Muscle of arm (tissue), 14 donors: ENCODE measurements at places on chromosomes 12 and 14. TPM values are rescaled to one million over a fixed set of nuclear protein-coding genes. Genes with fewer than 3 reads are reported as not detected.
A peak's percentile ranks its signal among the peaks of the same experiment; 100 is the strongest.

GRCh38 chr12:124216966-124217365, 77.9 kb upstream of the RFLNA start:
- no peak for DNase-seq

DNA sequence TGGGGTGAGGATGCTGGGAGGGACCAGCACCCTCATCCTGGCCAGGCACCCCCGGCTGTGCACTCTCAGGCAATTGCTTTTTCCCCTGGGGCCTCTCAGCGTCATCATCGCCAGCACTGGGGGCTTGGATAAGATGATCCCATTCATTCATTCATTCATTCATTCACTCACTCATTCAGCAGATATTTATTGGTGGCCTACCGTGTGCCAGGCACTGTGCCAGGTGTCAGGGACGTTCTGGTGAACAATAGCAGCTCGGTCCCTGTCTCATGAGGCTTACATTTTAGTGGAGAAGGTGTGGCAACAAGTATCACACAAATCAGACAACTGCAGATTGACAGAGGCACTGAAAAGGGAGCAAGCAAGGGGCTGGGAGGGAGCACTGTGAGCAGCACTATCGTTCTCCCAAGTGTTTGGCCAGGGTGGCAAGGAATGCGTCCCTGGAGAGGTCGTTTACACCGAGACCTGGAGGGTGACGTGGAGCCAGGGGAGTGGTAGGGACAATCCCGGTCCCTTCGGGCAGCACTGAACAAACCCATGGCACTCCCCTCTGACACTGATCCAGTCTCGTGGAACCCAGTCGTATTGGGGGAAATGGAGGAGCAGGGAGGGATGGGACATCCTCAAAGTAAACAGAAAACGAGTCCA, 124.1 kb downstream of the PAPOLA start:
- DNase-seq = no peak

DNA sequence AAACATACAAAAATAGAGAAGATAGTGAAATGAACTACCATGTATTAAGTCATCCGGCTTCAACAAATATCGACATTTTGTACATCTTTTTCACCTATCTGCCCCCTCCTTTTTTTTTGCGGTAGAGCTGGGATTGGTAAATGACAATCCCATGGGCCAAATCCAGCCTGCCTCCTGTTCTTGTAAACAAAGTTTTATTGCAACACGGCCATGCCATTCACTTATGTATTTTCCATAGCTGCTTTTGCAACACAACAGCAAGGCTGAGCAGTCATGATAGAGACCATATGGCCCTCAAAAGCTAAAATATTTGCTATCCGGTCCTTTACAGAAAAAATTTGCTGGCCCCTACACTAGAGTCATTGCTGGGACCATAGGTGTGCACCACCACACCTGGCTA, 58.1 kb upstream of the PLEKHG3 start:
- no peak for DNase-seq

DNA sequence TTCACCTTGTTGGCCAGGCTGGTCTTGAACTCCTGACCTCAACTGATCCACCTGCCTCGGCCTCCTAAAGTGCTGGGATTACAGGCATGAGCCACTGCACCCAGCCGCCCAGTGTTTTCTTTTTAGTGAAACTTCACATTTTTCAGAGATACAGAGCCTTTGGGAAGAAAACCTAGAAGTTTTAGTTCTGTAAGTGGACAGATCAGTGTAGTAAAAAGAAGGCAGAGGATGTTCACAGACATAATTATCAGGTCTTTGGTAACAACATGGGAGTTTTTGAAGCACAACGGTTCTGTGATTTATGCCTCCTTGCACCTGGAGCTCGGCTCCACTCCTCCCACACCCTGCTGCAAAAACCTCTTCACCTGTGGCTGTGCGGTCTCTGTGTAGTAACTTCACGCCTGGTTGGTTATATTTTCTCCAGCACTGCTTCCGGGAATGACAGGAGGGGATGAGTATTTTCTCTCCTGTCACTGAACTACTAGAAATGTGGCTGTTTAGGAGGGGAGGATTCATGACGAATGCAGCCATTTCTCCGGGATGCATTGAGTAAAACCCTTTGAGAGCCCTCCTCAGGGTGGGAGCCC, 67.0 kb downstream of the ARF6 start:
- no peak for DNase-seq

Gene RTL1
- polyA plus RNA-seq = 34.7 TPM

Gene ENDOU
- not detected for polyA plus RNA-seq

GRCh38 chr12:94504386-94504785, 44.7 kb upstream of the CEP83 start:
- DNase-seq = no peak

GRCh38 chr12:130622803-130623202, 93.3 kb downstream of the RIMBP2 start:
- no peak for DNase-seq

DNA sequence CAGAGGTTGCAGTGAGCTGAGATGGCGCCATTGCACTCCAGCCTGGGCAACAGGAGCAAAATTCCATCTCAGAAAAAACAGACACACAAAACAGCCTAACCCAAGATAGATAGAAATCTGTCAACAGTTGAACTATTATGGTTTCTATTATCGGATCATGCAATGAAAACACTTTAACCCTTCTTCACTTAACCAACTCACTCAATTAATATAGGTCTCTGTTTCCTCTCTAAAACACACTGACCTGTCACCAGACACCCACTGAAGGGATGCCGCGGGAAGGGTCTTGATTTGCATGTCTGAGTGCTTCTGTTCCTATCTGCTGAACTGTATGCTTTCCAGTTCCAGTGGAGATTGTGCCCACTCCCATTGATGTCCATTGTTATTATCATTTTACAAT, 38.0 kb upstream of the NUDT4 start:
- no peak for DNase-seq

GRCh38 chr12:45200491-45201043, 15.3 kb upstream of the ANO6 start:
- no peak for DNase-seq

Gene NGB
- polyA plus RNA-seq = not detected

Gene ITGA7
- polyA plus RNA-seq = 319 TPM

DNA sequence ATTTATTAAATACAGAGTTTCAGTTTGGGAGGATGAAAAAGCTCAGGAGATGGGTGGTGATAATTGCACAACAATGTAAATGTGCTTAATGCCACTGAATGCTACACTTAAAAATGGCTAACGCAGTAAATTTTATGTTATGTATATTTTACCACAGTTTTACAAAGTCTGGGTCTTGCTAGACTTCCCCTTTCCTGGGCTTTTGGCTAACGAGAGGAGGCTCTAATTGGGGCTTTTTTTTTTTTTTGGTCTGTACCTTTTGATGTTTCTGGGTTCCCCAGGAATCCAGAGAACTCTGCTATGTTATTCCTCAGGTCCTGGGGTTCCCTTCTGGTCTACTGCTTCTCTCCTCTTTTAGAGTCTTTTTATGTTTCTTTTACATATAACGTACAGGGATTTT, 355.5 kb downstream of the CACNA1C start:
- DNase-seq = no peak

DNA sequence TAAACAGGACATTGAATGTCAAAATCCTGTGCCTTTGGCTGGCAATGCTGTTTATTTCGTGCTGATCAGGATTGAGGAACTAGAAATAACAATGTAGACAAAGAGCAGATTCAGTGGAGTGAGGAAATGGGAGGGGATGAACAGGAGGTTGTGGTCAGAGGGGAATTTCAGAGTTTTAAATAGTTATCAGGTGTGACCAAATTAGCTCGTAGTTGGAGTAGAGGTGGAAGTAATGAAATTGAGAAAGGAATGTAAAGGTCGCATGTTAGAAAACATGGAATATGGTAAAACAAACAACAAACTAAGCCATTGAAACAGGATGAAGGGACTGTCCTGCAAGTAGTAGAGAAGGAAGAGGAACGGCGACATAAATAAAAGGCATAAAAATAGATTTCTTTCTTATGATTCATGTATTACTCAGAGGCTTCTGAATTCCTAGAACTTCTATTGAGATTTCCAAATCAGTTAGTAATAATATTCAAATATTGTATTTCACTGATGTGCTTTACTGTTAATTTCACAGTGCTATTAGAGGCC, 9.5 kb upstream of the SAV1 start:
- DNase-seq = no peak

Gene RIPK3
- not detected for polyA plus RNA-seq

DNA sequence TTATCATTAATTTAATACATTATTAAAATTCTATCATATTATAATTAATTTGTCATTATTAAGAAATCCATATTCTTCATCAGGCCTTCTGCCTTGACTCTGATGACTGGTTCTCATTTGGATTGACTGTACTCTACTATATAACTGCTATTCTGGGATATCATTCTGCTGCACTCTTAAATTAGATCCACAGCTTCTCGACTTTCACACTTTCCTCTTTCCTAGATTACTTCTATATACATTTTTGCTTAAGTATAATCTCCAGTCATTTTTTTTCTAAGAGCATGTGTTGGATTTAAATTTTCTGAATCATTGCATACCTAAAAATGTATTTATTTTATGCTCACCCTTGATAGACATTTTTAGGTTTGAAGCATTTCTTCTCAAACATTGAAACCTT, 12.4 kb downstream of the GRIP1 start:
- no peak for DNase-seq

GRCh38 chr12:114168061-114168460, 201.9 kb upstream of the RBM19 start:
- DNase-seq = no peak

Gene ACOT4
- polyA plus RNA-seq = 0.27 TPM

DNA sequence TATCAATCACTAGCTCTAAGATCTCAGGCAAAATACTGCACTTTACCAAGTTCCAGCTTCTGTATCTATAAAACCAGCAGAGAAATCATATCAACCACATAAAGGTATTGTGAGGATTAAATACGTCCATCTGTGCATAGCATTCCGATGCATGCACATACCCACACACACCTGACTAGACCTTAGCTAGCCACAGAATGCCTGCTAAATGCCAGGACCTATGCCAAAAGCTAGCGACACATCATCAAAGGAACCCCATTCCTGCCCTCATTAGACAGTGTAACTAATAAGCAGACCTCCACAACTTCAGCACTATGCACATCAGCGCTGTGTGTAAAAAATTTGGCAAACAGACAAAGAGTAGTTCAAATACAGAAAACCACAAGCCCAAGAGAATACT, 185.2 kb downstream of the SLC2A13 start:
- no peak for DNase-seq

- DNase-seq = no peak
Measured at GRCh38 chr12:110531741-110532333, 29.7 kb downstream of the RAD9B start.

DNA sequence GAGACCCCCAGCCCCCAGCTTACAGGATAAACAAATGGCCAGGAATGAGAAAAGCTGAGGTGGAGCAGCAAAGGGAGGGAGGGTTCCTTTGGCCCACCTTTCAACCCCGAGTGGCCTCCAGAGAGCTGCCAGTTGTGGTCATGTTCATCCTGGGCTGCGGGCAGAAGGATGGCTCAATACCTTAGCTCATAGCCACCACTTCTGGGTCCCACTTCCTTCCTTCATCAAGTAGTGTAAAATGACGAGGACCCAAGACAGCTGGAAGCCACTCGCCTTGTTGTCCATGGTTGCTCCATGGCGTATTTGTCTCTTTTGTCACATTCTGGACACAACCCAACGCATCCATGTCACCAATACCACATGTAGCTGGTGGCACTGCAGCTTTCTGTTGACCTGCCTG, 24.2 kb downstream of the CRACR2A start:
- DNase-seq = no peak

- DNase-seq = no peak
Measured at GRCh38 chr12:38907201-38907923, 2.0 kb upstream of the CPNE8 start.

GRCh38 chr14:94110552-94111181, at the start of gene IFI27:
IFI27 (plus strand) TSS chr14:94110736.
- DNase-seq = peak; percentile 19

DNA sequence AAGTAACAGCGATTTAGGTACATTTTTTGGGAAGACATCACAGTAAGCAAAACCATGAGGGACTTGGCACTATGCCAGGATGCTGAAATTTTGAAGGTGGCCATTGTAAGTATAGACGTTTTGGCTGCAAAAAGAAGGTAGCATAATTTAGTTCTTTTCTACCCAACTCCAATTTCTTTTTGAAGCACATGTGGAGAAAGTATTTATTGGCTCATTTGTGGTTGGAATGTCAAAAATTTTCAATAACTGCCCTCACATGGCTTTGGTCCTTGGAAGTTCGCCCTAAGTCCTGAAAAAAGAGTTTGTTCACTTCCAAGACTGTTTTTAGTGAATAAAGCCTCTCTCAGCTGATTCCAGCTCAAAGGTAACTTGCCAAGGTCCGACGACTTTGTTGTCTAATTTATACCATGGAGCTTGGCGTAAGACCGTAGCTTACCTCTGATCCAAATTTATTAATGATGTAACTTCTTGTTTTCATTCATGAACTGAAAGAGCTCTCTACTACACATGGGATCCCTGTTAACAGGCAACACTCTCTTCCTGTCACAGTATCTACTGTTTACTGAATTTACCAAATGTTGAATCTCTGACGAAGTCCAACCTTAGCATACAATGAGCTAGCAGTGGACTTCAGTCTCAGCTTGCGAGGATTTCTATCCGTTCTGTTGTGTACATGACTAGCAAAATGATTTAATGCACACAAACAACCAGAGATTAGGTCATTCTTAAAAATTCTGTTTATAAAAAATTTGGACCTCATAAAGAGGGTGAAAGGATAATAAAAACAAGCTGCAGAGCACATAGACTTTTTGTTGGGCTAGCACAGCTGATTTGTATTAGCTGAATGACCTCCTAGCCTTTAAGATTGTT, 49.0 kb downstream of the MSRB3 start:
- peak; percentile 75 for DNase-seq

GRCh38 chr12:66587912-66588311, 91.0 kb downstream of the GRIP1 start:
- DNase-seq = no peak

Gene BRMS1L
- 27.0 TPM for polyA plus RNA-seq

Gene NPFF
- polyA plus RNA-seq = 0.40 TPM

Gene KRR1
- 61.6 TPM for polyA plus RNA-seq

DNA sequence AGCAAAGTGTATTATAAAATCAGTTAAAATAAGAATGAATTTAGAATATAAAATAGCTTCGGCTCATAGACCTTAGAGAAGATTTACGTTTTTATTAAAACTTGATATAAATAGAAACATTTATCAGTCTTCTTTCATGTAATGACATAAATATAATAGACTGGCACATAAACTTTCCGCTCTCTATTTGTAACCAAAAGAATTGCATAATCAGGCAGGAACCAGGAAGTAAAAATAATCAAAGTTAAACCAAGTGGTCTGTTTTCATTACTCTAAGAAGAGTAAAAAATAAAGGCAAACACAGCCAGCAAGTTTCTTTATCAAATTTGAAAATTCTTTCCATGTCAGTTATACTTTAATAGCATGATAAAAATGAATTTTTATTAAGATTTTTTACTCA, 46.3 kb upstream of the ATP2A2 start:
- no peak for DNase-seq

DNA sequence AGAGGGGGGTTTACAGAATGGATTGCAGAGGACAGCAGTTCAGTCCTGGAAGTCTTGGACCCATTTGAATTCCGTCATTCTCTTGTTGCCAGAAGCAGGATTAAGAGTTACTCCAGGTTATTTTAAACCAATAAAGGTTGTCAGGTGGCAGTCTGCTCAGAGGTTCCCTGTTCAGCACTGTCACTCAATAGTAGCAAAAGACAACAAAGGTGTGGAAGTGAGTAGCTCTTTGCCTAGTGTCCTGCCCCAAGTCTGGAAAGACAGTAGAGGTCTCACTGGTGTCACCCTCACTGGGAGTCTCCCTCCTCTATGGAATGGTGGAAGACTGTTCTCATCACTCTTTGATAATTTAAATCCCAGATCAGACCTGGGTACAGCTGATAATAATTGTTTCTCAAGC, 73.4 kb upstream of the PLEKHG3 start:
- DNase-seq = no peak

Gene SPRYD4
- 1.4 TPM for polyA plus RNA-seq
